ENCODE measurements at places on chromosomes 11 and 22.

- DNase-seq = no peak
These were observed 2.2 kb downstream of the SPI1 start for GRCh38 chr11:47376107-47376524.

GRCh38 chr11:125376856-125377255 lies 119.2 kb downstream of the FEZ1 start:
- DNase-seq = no peak

GRCh38 chr11:72681226-72682153 lies 7.3 kb upstream of the PDE2A start:
- no peak for DNase-seq

DNA sequence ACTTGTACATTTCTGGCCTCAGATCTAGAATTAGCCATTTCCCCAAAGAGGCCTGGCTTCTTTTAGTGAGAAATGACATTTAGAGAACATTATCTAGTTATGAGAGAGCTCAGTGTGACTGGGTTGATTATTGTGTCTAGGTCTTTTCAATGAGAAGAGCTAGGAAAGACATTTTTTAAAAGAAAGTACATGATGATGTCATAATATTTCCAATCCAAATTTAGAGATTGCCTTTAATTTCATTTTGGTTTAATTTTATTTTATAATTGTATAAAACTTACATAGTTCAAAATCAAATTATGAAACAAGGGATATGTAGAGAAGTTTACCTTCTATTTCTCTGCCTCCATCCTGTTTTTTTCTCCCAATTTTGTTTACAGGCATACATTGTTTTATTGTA lies 354.9 kb downstream of the TMEM135 start:
- DNase-seq = no peak

DNA sequence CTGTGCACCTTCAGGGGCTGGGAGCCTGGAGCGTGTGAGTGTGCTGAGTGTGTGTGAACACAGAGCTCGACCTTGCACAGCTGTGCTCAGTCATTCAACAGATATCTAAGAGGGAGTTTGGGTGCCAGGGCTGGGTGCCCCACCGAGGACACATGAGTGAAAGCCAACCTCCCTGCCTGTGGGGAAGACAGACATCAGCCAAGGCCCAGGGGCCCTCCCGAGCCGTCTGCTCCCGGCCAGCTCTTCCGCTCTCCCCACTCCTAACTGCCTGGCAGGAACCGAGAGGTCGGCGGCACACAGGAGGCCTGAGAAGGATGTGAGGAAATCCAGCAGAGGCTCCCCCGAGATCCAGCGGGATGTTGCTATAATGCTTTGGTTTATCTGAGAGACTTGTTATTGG lies 32.0 kb downstream of the CERK start:
- DNase-seq = no peak

DNA sequence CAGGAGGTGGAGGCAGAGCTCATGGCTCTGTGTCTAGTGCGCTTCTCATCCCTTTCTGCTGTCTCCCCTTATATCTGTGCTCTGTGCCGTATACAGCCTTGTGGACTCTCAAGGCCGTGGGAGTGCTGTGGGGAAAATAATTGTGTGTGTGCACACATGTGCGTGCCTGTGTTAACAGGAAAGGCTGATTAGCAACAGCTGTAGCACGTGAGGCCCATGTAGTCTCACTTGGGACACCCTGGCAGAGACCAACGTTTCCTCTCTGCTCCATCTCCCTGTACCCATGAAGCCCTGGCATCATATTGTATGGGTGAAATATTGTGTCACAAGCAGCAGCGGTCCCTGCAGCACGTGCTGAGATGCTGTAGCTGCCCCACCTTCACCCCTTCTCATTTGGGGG lies 109.3 kb downstream of the LRRC32 start:
- no peak for DNase-seq

DNA sequence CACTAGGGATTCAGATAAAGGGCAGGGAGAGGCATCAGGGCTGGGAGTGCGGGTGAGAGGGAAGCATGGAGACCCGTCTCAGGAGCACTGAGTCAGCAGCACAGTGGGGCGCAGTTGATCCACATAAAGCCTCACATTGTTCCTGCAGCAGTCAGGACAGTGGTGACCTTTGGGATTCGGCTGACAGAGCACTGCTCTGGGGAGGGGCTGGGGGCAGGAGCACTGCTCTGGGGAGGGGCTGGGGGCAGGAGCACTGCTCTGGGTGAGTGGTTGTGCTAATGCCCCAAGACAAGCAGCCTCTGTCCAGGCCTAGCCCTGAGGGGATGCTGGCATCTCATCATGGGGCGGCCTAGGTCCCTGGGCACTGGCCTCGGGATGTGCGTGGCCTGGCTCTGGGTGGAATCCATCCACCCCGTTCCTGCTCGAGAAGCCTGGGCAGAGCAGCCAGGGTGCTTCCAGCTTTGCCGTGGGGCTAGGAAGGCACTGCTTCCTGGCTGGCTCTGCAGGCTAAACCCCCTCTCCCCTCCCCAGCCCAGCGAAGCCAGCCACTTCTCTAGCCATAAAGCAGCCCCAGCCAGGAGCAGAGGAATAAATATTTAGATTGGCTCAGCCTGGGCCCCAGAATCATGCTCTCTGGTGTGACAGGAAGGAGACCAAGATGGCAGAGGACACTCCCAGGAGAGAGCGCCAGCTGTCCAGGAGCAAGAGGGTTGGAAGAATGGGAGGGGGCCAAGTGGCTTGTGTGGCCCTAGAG lies 7.3 kb downstream of the OAF start:
- no peak for DNase-seq

DNA sequence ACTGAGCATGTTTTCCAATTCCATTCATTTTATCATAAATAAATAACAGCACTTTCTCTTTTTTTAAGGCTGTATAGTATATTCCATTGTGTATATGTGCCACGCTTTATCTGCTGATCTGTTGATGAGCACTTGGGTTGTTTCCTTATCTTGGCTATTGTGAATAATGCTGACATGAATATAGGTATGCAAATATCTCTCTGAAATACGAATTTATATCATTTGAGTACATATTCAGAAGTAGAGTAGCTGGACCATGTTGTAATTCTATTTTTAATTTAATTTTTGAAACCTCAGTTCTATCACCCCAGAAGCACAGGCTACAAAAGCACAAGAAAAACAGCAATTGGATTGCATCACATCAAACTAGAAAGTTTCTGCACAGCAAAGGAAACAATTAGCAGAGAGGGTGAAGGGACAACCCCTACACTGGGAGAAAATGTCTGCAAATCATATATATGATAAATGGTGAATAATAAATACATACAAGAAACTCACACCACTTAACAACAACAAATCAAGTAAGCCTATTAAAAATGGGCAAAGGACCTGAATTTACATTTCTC lies 43.4 kb downstream of the XKR3 start:
- no peak for DNase-seq

- no peak for DNase-seq
These were observed 16.7 kb downstream of the SSH3 start for GRCh38 chr11:67320011-67320410.

All from keratinocyte (primary cell).